ENCODE measurements at places on chromosomes 5 and 9. TPM values are rescaled to one million over a fixed set of nuclear protein-coding genes. Genes with fewer than 3 reads are reported as not detected.

SLC22A4 gene
- total RNA-seq: 8.2 TPM

DNA sequence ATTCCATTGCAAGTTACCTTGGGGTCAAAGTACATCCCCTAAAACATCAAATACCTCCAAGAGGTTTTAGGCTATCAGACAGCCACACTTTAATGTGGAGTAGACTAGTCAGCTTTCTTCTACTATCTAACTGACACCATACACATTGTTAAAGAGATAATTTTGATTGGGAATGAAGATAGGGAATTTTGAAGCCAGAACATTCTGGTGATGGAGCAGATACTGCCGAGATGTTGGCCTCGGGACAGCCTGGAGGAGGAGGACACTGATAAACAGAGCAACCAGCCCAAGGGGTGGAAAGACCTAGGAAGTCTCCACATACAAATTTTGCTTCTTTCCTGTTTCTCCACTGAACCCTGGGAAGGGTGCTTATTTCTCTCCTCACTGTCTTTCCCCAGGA lies 14.9 kb downstream of the TJP2 start:
- no peaks in the 10 kb centered on the region for H3K36me3 ChIP-seq
- H3K4me3 ChIP-seq: no peak overlapping the region
- no peak overlapping the region for H3K27ac ChIP-seq
- DNase-seq: no peak

- no peaks in the 10 kb centered on the region for H3K27me3 ChIP-seq
- H3K4me1 ChIP-seq: peaks cover 24% of the 10 kb centered on the region
- no peaks in the 10 kb centered on the region for H3K36me3 ChIP-seq
- DNase-seq: no peak
- no peak overlapping the region for H3K27ac ChIP-seq
Observed at GRCh38 chr9:133967024-133967741, 24.9 kb downstream of the VAV2 start.

GRCh38 chr5:155799308-155799707 lies 527.7 kb upstream of the SGCD start:
- no peak for DNase-seq
- H3K27ac ChIP-seq: no peak overlapping the region
- H3K4me3 ChIP-seq: no peak overlapping the region
- H3K36me3 ChIP-seq: no peaks in the 10 kb centered on the region

RARS1 gene
- total RNA-seq: 114 TPM

DNA sequence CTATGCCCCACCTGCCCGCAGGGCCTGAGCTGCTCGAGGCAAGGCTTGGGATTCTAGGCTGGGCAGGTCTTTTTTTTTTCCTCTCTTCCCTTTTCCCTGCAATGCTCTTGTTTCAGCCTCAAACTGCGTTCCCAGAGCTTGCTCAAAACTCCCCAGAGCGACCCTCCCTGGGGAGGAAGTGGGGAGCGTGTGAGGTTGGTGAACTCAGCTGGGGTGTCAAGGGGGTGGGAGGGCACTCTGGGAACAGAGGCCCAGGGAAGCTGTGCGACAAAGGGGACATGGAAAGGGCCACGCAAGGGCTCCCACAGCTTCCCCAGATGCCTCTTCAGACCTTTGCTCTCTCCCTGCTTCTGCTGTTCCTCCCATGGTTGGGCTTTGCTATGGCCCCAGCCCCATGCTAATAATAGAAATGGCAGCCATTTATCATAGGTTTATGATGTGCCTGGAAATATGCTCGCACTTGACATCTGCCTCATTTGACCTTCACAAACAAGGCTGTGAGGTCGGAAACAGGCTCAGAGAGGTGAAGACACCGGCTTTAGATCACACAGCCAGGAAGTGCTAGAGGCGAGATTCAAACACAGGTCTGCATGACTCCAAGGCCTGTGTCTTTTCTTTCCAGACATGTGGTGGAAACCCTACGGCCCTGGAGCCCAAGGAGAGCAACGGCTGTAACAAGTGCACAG lies 40.9 kb upstream of the IL17B start:
- no peaks in the 10 kb centered on the region for H3K36me3 ChIP-seq
- peaks cover 68% of the 10 kb centered on the region for H3K4me1 ChIP-seq
- H3K27me3 ChIP-seq: no peaks in the 10 kb centered on the region
- no peak for DNase-seq
- H3K27ac ChIP-seq: peak overlapping the region; percentile 79

Data from adrenal gland (tissue), 19 donors.